ENCODE measurements at places on chromosomes 7 and 10.

GRCh38 chr10:62761115-62761514 lies 43.4 kb upstream of the ADO start:
- DNase-seq, result no peak

GRCh38 chr7:33530664-33531063 lies 374.7 kb upstream of the BMPER start:
- DNase-seq, result no peak

GRCh38 chr7:20323595-20323994 lies 7.1 kb upstream of the ITGB8 start:
- no peak for DNase-seq

- peak; percentile 21 for DNase-seq
Observed at GRCh38 chr10:72375173-72375572, 20.5 kb upstream of the DNAJB12 start.

GRCh38 chr10:69474742-69475432 lies 23.6 kb downstream of the TSPAN15 start:
- DNase-seq, result peak; percentile 95

DNA sequence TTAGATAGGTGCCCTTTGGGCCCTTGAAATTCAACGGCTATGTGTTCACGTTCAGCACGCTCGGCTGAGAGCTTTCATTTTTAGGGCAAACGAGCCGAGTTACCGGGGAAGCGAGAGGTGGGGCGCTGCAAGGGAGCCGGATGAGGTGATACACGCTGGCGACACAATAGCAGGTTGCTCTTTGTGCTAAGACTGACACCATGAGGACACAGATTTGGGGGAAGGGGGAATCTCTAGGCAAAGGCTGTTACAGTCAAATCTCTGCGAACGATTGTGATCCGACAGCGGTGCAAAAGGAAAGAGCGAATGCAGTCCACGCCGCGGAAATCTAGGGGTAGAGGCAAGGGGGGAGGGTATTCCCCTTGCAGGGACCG lies 667 bp downstream of the KLLN start:
- DNase-seq, result no peak

DNA sequence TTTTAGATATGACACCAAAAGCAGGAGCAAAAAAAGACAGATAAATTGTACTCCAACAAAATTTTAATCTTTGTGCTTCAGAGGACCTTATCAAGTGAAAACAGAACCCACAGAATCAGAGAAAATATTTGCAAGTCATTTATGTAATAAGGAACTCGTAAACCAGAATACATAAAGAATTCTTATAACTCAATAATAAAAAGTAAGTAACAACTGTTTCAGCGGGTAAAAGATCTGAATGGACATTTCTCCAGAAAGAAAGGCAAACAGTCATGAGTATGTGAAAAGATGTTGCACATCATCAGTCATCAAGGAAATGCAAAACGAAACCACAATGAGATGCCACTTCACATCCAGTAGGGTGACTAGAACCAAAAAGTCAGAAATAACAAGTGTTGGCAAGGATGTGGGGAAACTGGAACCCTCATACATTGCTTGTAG lies 167.7 kb upstream of the KCTD7 start:
- no peak for DNase-seq

- DNase-seq, result no peak
Observed at GRCh38 chr10:5391790-5392189, 12.8 kb downstream of the TUBAL3 start.

GRCh38 chr10:23755556-23755955 lies 316.7 kb downstream of the OTUD1 start:
- no peak for DNase-seq

- no peak for DNase-seq
Observed at GRCh38 chr10:127649642-127650041, 87.3 kb upstream of the FOXI2 start.

DNA sequence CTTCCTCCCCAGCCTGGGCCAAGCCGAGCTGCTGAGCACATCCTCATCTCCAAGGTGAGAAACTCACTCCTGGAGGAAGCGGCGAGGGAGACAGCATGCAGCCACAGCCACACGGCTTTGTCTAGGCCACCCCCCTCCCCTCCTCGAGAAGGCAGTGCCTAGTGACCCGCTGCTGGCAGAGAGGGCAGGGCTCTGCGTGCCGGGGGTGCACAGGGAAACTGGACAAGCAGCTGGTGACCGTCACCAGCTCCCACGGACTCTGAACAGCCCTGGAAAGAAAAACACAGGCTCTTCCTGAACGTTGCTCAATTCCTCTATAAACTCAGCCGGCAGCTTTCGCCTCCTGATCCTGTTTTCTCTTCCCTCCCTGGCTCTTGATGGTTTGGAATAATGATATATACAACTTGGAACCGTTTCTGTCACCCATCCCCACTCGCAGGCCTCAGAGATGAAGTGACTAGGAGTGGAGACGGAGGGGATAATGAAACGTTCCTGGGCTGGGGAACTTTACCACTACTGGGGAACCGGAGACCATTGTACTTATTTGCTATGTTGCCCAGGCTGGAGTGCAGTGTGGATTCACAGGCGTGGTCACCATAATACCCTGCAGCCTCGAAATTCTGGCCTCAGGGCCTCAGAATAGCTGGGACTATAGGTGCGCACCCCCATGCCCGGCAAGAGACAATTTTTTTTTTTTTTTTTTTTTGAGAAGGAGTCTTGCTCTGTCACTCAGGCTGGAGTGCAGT lies 19.3 kb downstream of the PAPOLB start:
- no peak for DNase-seq

DNA sequence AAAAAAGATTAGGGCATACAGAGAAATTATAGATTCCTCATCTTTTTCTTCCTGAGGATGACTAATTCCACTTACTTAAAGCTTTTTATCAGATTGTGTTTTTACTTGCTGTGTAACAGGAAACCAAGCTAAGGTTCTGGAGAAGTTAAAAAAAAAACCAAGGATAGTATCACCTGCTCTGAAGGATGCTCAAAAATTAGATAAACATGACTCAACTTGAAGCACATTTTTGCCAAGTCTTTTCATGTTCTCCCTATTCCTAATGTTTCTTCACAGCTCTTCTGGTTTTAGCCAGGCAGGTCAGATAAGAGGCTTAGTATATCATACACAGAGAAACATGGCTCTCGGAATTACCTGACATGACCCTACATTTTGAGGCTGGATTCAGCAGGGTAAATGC lies 90.3 kb downstream of the CPEB3 start:
- no peak for DNase-seq

- peak; percentile 21 for DNase-seq
Observed at GRCh38 chr7:69334701-69335100, 263.6 kb upstream of the AUTS2 start.

DNA sequence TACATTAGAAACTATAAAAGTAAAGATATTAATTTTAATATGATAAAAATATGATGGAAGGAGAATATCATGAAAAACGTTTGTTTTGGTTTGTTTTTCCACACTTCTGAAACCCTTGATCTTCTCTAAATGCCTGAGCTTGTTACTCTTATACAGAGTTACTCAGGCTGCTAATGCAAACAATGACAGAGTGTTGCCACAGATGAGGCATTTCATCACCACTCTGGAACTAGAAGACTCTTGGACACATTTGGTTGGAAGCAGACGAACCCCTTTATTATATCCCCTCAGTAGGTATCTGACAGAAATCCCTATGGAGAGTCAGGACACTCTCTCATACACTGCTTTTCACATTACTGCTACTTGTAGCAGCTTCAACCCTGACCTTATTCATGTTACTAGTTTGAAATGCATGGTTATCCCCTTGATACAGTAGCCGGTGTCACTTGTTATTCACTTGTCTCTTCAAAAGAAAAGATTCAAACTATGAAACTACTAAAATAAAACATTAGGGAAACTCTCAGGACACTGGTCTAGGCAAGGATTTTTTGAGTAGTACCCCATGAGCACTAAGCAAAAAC lies 66.9 kb downstream of the SEMA3C start:
- no peak for DNase-seq

GRCh38 chr10:92750791-92751533 lies 61.2 kb downstream of the HHEX start:
- DNase-seq, result peak; percentile 13

- no peak for DNase-seq
Observed at GRCh38 chr10:69890065-69890847, 88.5 kb downstream of the COL13A1 start.

GRCh38 chr7:80434047-80434446 lies 77.8 kb downstream of the GNAT3 start:
- no peak for DNase-seq

DNA sequence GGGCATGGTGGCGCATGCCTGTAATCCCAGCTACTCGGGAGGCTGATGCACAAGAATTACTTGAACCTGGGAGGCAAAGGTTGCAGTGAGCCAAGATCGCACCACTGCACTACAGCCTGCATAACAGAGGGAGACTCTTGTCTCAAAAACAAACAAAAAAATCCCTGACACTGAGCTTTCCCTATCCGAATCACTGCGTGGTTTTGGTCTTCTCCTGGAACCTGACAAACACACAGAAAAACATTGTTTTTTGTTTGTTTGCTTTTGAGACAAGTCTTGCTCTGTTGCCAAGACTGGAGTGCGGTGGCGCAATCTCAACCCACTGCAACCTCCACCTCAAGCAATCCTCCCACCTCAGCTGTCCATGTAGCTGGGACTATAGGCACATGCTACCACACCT lies 50.4 kb upstream of the PTPRN2 start:
- DNase-seq, result no peak

DNA sequence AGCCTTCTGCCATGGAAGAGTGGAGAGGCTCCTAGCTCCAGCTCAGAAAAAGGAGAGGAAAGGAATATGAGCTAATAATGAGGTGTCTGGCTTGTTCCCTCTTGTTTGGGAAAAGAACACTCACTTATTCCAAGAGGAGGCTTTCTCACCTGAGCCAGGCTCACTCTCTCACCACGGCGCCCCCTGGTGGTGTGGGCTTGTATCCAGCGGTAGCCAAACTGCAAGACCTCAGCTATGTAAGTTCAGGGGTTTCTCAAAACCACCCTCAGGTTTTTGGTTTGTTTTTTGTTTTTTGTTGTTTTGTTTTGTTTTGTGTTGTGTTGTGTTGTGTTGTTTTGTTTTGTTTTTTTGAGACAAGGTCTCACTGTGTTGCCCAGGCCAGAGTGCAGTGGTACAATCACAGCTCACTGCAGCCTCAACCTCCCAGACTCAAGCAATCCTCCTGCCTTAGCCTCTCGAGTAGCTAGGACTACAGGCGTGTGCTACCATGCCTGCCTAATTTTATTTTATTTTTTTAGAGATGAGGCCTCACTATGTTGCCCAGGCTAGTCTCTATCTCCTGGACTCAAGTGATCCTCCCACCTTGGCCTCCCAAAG lies 124.0 kb downstream of the TMEM130 start:
- DNase-seq, result peak; percentile 62

GRCh38 chr7:112080441-112080840 lies 125.8 kb downstream of the DOCK4 start:
- DNase-seq, result peak; percentile 57

DNA sequence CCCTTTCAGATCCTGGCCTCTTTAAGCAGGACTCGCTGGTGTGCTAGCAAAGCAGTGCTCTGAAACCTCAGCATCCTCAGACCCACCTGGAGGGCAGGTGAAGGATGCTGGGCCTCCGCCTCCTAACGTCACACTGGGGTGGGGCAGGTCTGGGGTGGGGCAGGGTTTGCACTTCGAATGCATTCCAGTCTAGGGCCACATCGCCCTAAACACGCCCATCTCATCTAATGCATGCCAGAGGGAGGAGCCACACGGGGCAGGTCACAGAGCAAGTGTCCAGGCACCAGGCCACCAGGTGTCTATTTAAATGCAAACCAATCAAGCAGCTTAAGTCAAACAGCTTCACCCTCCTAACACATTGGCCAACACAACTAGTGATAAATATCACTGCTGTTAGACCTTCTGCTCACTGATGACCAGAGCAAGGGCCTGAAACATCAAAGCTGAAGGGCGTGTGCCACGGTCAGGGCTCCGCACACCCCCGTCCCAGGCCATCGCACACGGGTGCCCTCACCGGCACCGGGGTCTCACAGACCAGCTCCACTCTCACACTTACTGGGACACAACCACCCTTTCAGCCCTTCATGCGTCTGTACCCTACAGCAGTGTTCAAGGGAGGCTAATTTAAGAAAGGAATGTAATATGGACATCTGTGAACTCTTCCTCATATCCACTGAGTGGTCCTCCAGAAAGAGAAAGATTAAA lies 47.1 kb downstream of the DIP2C start:
- no peak for DNase-seq

DNA sequence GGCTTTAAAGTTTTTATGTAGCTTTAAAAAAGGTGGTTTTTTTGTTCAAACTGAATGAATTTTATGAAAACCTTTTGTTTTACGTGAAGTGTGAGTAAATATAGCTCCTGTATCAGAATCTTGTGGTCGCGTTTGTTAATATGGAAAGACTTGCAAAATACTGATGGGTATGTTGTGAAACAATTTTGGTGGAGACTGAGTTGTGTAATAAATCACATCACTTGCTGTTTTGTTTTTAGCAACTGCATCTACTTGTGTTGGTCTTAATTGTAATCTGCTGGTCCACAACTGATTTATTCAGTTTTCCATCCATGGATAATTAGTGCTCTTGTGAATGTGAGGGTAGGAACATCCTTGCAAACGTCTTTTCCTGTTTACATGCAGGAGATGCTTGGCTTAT lies 10.5 kb downstream of the PLXDC2 start:
- no peak for DNase-seq

DNA sequence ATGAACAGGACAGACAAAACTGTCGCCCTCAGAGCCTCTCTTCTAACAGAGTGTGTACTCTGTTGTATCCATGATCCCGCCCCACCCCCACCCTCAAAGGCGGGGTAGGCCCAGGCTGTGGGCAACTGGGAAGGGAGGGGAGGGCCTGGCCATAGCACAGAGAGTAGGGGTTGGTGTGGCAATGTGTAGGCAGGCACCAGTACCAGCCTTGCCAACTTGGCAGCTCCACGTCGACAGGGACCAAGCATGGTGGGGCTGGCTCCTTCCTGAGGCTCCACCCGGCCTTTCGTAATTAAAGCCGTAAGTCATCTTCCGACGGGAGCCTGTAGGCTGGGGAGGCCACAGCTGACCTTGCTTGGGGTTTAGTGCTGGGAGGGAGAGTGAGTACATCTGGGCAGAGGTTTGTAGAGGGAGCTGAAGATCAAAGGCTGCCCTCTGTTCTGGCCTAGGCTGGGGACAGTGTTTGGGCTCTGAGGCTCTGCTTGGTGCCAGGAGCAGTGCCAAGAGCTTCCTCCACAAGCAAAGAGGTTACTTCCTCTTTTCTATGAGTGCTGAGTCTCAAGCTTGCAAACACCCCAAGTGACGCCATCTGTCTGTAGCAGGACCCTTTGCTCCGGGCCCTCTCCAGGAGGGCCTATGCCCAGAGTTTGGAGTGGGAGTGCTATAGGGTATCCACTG lies 121.6 kb downstream of the C10orf105 start:
- peak; percentile 68 for DNase-seq
